ENCODE measurements at places on chromosomes 4 and X. TPM values are rescaled to one million over a fixed set of nuclear protein-coding genes. Genes with fewer than 3 reads are reported as not detected.

- DNase-seq = no peak
Observed at GRCh38 chrX:43956034-43956433, 17.2 kb downstream of the NDP start.

- no peak for DNase-seq
Observed at GRCh38 chr4:113636877-113637276, 124.7 kb downstream of the CAMK2D start.

GRCh38 chr4:53168228-53168627 lies 197.6 kb downstream of the SCFD2 start:
- no peak for DNase-seq

DNA sequence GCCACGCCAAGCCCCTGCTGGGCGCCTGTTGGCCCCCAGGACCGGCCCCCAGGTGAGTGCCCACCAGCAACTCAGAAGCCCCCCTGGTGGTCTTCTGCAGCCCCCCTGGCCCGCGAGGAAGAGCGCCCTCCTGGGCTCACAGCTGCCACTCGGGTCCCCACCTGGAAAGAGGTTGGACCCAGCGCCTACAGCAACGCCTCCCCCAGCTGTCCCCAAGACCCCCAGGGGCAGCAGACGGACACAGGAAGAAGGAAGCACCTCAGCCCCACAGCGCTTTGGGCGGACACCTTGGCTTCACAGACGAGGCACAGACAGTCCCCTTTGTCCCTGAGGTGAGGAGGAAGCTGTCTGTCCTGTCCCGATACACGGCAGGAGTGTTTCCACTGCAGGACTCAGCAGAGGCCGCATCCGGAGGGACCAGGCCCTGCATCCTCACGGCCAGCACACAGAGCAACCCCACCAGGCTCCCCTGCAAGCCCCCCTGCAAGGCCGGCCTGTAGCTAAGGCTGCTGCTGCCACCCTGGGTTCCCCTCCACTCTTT lies 115.6 kb upstream of the NKX1-1 start:
- DNase-seq = no peak

GRCh38 chr4:36198068-36198808 lies 46.1 kb downstream of the ARAP2 start:
- no peak for DNase-seq

- DNase-seq = no peak
Observed at GRCh38 chr4:106875340-106875739, 160.8 kb downstream of the DKK2 start.

DNA sequence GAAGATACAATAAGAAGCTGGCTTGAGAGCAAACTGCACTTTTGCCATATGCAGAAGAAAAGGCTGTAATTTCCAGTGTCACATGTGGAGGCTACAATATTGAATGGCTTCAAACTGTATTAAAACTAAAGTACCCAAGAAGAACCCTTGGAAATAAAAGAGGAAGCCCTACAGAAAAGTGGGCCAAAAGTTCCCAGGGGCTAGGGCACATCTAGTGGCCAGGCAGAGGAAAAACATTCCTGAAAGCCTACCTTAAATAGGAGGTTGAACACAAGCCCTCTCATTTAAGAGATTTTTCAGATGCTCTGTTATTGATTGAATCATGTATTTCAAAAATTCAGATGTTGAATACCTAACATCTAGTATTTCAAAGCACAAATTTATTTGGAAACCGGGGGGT lies 40.6 kb upstream of the PRDX4 start:
- no peak for DNase-seq

- no peak for DNase-seq
Observed at GRCh38 chr4:89331686-89332544, 24.3 kb upstream of the GPRIN3 start.

DNA sequence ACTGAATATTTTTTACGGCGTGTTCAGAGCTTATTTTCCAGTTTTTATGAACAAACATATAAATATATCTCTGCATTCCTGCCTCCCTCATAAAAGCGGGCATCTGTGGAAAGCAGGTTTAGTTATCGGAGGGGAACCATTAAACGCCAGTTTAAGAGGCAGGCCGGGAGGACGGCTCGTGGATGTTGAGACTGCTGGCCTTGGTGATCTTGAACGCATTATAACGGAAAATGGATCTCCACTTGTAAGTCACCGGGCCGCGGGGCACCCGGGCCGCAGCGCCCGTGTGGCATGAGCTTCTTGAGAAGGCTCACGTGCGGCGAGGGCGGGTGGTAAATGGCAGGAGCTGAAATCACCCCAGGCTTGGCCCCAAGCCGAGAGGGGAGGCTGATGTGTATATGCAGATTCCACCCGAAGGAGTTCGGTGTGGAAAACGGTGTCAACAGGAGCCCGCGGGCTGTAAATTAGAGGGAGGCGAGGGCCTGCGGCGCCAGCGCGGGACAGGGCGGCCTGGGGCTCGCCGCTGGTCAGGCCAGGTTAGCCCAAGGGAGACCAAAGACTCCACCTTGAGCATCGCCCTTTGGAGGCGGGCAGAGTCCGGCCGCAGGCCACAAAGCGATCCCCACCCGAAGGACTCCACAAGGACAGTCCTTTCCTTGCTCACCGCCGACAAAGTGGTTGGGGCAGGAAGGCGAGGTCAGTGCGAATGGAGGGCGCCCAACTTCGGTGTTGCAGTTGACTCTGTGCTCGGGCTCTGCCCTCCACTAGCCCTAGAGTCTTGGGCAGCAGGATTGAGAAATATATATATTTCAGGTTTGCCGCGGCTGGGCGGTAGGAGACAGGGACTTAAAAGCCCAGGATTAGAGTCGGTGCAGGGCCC lies 1.3 kb upstream of the HAND2 start:
- no peak for DNase-seq

GRCh38 chr4:72701987-72702819 lies 133.2 kb upstream of the ADAMTS3 start:
- DNase-seq = peak; percentile 28

DNA sequence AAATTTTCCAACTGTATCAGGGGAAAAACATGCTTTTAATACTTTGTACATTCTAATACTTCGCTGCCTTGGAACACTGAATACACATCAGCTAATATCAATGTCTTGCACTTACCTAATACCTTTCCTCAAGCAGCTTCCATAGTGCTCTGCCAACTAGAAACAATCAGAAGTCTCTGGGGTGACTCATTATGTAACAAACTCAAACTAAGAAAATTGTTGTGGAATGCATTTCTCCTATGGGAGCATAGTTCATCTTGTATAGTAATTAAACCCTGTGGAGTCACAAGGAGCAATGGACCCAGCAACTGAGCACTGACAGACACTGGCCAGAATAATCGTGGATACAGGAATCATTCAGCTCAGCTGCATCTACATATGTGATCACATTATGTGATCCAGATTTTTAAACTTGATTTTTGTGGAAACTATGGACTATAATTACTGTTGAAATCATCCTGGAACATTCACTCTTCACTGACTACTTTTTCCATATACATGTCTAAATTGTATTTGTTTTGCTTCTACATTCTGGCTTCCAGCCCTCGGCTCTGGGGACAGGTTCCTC lies 496.9 kb downstream of the TMA16 start:
- DNase-seq = no peak

DNA sequence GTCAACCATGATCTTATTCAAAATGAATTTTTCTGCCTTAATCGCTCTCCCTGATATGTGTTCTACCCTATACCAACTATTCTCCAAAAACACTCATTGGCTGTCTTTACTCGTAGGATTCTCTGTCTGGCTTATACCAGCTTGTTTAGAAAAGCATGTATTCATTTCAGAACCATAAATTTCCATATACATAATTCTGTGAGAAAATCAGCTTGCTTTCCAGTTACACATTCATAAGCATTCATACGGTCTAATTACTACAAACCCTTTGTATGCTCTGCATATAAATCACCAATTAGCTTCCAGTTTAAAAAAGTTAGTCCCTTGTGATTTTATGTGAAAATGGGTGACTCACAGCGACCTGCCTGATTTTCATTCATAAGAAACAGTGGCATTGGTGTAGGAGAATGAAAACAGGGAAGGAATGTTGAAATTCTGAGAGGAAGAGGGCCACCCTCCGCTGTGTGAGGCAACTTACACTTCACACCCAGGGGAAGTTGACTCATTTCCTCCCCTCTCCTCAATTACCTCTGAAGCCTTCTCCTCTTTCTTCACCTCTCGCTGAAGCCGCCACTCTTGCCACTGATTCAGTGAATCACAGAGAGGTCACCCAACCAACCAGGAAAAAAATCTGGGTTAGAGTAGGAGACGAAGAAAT lies 63.3 kb downstream of the MEPE start:
- DNase-seq = no peak

GRCh38 chr4:123127218-123127617 lies 204.8 kb upstream of the NUDT6 start:
- DNase-seq = no peak

DNA sequence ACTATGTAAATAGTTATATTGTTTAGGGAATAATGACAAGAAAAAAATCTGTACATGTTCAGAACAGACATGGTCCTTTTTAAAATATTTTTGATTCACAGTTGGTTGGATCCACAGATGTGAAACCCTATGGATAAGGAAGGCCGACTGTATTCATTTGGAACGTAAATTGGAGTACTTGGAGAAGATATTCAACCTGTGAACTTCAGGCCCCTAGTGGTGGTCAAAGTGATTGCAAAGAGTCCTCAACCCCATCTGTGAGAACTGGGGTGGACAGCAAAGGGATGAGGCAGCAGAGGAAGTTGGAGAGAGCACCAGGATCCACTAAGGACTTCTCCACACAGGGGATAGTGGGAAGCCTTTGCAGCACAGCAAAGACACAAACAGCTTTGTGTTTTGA lies 6.2 kb upstream of the CXCL13 start:
- DNase-seq = no peak

GRCh38 chr4:54614149-54614548 lies 43.6 kb upstream of the KIT start:
- DNase-seq = no peak

DNA sequence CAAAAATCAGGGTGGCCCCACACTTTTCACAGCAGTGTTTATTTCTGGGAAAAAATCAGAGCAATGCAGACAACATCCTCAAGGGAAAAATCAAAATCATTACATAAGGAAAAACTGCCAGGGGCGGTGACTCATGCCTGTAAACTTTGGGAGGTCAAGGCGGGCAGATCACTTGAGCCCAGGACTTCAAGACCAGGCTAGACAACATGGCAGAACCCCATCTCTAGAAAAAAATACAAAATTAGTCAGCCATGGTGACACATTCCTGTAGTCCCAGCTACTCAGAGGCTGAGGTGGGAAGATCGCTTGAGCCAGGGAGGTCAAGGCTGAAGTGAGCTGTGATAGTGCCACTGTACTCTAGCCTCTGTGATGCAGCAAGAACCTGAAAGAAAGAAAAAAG lies 102.8 kb downstream of the NAF1 start:
- no peak for DNase-seq

DNA sequence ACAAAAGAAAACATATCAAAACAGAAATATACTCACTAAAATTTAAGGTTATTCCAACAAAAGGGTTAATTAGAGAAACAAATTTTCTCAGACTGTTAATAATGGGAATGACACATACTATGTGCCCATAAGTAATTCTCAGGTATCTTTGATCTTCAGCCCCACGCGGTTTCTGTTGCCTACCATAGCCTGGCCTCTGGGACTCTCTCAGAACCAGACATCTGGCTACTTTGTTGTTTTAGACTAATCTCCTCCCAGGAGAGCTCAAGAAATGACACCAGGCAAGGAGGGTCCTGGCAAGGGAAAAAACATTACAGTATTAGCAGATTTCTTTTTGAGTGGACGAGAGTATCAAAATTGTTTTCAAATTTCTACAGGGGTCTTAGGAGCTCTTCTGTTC lies 43.7 kb downstream of the SLC10A7 start:
- DNase-seq = no peak

- DNase-seq = no peak
Observed at GRCh38 chrX:129744861-129745321, 6.1 kb downstream of the XPNPEP2 start.

DNA sequence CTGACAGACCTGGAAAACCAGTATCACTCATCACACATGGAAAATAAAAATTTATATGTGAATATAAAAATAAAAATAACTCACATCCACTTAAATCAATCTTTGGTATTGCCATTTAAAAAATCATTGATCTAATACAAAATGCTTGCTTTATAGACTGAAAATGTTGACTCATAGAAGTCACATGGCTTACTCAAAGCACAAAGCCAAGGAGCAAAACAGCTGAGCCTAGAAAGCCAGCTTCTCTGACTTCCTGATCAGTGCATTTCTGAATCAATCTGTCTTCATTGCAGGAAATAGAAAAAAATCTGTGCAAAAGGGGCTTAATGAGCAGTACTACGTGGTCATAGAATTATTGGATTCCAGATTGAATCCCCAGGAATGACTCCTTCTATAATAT lies 176.9 kb upstream of the HS3ST1 start:
- DNase-seq = no peak

GRCh38 chr4:8438743-8439142 lies 1.8 kb downstream of the ACOX3 start:
- DNase-seq = no peak

GRCh38 chr4:81471298-81471587 lies 464 bp downstream of the RASGEF1B start:
- DNase-seq = no peak

DNA sequence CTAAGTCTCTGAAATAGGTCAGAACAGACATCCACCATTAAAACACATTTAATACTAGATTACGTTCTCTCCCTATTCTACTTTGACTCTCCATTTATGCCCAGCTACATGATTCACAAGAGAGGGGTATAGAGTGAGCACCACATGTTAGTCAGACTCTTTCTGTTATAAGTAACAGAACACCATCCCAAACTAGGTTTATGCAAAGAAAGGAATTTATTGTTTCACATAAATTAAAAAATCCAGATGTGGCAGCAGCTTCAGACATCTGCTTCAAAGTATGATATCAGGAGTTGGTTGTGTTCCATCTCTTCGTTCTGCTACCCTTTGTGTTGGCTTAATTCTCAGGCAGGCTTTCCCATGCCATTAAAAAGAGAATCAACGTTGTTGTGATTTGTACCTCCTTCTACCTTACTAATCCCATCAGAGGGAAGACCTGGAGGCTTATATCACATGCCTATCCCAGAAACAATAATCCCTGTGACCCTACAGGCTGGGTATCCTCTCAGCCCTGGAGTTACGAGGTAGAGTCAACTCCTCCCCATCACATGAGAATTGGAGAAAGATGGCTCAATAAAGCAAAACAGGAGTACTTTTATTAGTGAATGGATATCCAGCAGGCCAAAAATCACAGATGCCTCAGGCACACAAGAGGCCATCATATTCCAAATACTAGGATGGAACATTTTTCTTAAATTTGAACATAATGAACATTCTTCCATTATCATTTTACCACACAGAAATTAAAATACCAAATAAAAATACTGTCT lies 163.2 kb downstream of the SLC7A11 start:
- no peak for DNase-seq

- no peak for DNase-seq
Observed at GRCh38 chr4:76194325-76194724, 19.3 kb downstream of the SCARB2 start.

GRCh38 chrX:66915893-66916292 lies 277.0 kb upstream of the EDA2R start:
- no peak for DNase-seq

GRCh38 chr4:137610960-137611359 lies 78.7 kb upstream of the PCDH18 start:
- no peak for DNase-seq

Gene PCDH11X
- polyA plus RNA-seq = 0.35 TPM

Gene PRR32
- polyA plus RNA-seq = not detected

Gene SPANXN4
- not detected for polyA plus RNA-seq

Gene ADH1B
- polyA plus RNA-seq = 945 TPM

Gene F8
- 5.9 TPM for polyA plus RNA-seq

Gene LRCH2
- 13.6 TPM for polyA plus RNA-seq

Gene HTRA3
- 17.7 TPM for polyA plus RNA-seq

Data from right lung (tissue), 10 donors.